ENCODE measurements at places on chromosomes 7 and 10. TPM values are rescaled to one million over a fixed set of nuclear protein-coding genes. Genes with fewer than 3 reads are reported as not detected.

Gene SLIT1
- 0.06 TPM for total RNA-seq

Gene FGFR2
- total RNA-seq: 0.27 TPM

Gene C10orf105
- not detected for total RNA-seq

Gene STEAP1B
- not detected for total RNA-seq

Gene FOXK1
- 9.3 TPM for total RNA-seq

Measured in A549 treated with dexamethasone at 1 μM for 4 hours (cell line).